ENCODE measurements at places on chromosomes 16 and 17. TPM values are rescaled to one million over a fixed set of nuclear protein-coding genes. Genes with fewer than 3 reads are reported as not detected.

Gene OR3A3
- total RNA-seq, result not detected

Gene GLTPD2
- not detected for total RNA-seq

Gene ATMIN
- 31.3 TPM for total RNA-seq

Gene RDM1
- not detected for total RNA-seq

Gene SPSB3
- total RNA-seq, result 40.6 TPM

Gene NT5M
- 2.1 TPM for total RNA-seq

Gene C1QTNF1
- total RNA-seq, result 17.9 TPM

Gene ZNF469
- 1.6 TPM for total RNA-seq

Gene MMP28
- total RNA-seq, result 4.6 TPM

Gene NOD2
- 0.30 TPM for total RNA-seq

Gene USP31
- total RNA-seq, result 9.1 TPM

Gene RGS9
- total RNA-seq, result 0.65 TPM

Gene C17orf78
- not detected for total RNA-seq

Gene NATD1
- 1.1 TPM for total RNA-seq

Gene CFAP119
- total RNA-seq, result 1.6 TPM

Gene PPL
- 0.46 TPM for total RNA-seq

Gene PLXDC1
- not detected for total RNA-seq

Gene BEAN1
- 0.15 TPM for total RNA-seq

Gene TPSG1
- not detected for total RNA-seq

Gene DCTN5
- total RNA-seq, result 83.4 TPM

Gene HOXB4
- 4.6 TPM for total RNA-seq

Gene FOXJ1
- not detected for total RNA-seq

Gene TMEM238L
- total RNA-seq, result not detected

Gene CRISPLD2
- 0.61 TPM for total RNA-seq

Gene EVPLL
- total RNA-seq, result not detected

Gene GLP2R
- not detected for total RNA-seq

Gene TERB1
- total RNA-seq, result not detected

Gene TSPAN10
- 0.46 TPM for total RNA-seq

Gene ATP2C2
- total RNA-seq, result not detected
